ENCODE measurements at places on chromosomes 6 and 20.

- DNase-seq, result no peak
Observed at GRCh38 chr20:17524560-17524959, 6.6 kb downstream of the BFSP1 start.

DNA sequence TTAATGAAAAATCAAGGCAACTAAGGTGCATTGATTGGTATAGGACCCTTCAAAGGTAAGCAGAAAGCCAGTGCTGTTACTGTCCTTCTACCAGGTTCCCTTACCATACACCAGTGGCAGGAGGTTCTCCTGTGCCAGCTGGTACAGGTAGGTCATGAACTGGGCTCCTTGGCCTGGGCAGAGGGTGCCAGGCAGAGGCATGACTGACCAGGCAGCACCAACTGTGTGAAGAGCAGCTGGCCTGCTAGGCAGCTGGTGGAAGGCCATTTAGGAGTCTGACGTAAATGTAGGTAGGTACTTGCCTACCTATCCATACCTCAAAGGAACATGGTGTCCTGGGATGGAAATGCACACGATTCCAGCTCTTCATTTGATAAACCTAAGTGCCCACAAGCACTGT, 23.3 kb downstream of the PCNA start:
- no peak for DNase-seq

GRCh38 chr20:50919567-50919966, 11.7 kb downstream of the ADNP start:
- no peak for DNase-seq

DNA sequence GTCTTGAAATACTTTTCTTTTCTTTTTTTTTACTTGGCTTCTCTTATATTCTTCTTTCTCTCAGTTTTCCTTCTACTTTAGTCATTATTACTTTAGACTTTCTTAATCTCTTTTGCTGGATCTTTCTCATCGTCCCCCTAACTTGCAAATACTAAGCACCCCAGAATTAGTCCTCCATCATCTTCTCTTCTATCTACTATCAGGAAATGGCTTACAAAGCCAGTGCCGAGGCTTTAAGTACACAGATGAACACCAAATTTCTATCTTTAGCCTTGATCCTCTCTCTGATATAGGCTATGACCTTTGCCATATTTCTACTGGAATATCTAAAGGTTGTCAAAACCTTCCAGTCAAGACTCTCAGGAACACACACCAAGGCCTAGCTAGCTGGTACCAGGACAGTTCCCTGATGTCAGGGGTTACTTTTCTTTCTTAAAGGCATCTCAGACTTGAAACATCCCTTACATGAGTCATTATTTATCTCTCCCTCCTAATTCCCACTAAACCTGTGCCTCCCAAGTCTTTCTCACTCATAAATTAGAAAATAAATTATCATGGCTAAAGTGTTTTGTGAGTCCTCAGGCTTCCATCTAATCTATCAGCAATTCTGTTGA, 278.6 kb upstream of the TCF21 start:
- no peak for DNase-seq

DNA sequence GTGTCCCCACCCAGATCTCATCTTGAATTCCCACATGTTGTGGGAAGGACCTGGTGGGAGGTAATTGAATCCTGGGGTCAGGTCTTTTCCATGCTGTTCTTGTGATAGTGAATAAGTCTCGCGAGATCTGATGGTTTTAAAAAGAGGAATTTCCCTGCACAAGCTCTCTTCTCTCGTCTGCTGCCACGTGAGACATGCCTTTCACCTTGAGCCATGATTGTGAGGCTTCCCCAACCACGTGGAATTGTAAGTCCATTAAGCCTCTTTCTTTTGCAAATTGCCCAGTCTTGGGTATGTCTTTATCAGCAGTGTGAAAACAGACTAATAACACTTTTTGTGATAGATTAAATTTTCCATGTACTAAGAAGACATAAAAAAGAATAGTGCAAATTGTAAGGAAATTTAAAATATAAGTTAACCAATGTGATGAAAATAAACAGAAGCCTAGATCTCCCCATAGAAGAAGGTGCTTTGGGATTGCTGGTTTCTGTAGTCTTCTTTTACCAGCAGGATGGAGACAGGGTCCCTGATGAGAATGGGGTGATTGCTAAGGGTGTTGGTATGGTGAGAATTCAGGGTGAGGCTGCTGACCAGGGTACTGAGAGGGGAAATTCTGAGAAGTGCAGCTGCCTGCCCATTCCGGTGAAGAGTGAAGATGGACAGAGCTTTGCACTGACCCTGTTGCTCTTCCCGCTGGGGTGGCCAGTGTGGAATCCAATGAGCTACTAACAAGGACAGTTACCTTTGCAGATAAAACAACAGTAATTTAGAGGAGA, 50.7 kb downstream of the BMP2 start:
- no peak for DNase-seq

DNA sequence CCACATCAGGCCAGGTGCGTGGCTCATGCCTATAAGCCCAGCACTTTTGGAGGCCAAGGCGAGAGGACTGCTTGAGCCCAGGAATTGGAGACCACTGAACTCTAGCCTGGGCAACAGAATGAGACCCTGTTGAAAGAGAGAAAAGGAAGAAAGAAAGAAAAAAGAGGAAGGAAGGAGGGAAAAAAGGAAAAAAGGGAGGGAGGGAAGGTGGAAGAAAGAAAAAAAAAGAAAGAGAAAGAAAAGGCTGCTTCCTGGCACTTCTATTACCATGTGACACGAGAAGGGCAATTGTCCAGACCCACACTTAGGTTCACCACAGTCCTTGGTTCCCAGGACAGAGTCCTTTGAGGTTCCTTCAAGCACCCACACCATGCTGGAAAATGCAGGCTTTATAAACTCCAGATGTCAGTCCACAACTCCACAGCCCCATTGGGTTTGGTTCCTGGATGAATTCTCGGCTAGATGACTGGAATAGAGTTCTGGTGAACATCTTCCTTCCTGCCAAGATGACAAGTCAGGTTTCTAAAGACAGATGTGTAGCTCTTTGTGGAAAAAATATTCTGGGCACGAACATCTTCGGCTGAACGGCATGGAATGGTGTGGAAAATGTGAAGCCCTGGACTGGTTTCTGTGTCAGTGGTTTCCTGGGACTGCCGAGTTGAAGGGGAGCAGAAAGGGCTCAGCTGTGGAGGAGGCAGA, 32.5 kb downstream of the NT5E start:
- no peak for DNase-seq

DNA sequence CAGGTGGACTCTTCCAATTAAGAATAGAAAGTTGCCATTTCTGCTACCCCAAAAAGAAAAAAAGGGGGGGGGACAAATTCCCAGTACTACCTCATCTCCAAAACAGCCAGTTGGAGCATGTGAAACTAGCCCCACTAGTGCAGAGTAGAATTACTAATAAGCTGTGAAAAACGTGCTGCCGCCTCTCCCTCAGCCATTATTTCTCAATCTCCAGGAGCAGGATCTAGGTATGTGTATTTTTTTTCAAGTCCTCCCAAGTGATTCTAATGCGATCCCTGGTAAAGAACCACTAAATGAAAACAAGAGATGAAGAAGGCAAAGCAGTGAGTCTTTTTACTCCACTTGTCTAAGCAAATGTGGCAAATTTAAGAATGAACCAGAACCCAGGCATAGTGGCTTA, 154.5 kb upstream of the SHLD1 start:
- DNase-seq, result no peak

- DNase-seq, result no peak
Observed at GRCh38 chr6:13952101-13952500, 27.3 kb downstream of the RNF182 start.

DNA sequence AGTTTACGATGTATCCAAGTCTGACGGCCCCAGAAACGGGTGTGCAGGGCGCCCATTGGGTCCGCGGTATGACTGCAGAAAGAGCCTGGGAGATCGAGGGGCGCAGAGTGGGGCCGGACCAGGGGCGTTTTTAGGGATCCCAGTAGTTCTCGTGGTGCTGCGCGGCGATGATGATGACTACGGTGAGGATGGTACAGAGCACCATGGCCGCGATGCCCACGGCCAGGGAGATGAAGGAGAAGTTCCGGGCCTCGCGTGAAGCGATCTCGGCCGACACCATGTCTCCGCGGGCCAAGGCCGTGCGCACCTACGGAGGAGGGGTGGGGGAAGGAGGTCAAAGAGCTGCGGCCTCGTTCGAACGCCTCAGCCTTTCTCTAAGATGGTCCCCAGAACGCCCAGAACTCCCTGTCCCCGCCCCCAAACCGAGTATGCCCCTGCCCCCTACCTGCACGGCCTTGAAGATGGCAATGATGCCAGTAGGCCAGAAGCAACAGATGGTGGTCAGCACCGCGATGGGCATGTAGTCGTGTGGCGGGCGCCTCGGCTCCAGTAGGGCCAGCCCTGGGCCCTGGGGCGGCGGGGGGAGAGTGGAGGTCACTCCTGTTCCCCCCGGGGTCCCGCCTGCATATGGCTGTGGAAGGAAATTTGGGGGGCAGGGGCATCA, 2.5 kb downstream of the PRRT1 start:
- no peak for DNase-seq

GRCh38 chr6:2695454-2696095, 55.1 kb downstream of the MYLK4 start:
- no peak for DNase-seq

GRCh38 chr20:55269913-55270312, 735.4 kb downstream of the CBLN4 start:
- DNase-seq, result no peak

- no peak for DNase-seq
Observed at GRCh38 chr6:166905013-166905412, 51.3 kb downstream of the RNASET2 start.

DNA sequence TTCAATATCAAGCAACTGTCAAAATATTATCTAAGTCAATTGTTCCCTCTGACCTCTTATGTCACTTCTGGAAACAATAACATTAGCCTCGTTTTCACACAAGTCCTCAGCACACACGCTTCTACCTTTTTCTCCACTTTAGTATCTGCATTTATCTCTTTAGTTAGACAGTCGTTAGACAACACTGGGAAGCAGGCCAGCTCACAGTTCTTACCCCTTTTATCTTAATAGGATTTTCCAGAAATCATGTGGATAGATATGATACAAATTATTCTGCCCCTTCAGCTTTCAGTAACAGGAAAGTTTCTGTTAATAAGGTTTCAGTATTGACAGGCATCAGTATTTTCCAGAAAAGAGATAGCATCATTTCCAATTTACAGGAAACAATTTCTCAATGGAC, 25.9 kb upstream of the HAO1 start:
- DNase-seq, result no peak

DNA sequence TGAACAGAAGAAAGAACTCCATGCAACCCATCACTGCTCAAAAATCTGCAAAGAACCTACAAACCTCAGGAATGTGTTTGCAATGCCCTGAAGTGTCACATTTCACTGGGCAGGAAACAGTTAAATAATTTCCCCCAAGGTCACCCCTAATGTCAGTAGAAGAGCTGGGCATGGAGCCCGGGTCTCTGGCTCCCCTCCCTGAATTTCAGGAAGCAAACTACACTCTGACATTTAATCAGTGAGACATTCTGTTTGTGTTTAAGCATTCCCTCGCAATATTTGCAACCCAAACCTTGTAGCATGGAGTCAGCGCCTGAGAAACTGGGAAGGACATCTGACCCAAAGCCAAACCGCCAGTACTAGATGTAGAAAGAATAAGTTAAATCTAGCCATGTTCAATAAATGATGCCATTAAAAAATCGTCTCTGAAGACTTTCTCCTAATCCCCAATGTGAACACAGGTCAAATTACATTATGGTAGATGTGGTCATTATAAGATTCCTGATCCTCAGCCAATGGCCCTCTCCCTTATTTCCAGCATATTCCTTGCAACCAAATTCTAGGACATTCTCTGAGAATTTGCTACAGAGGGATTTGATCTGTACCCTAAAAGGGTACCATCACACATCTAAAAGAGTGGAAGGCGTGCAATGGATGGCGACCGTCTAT, 91.2 kb upstream of the ADTRP start:
- DNase-seq, result no peak

DNA sequence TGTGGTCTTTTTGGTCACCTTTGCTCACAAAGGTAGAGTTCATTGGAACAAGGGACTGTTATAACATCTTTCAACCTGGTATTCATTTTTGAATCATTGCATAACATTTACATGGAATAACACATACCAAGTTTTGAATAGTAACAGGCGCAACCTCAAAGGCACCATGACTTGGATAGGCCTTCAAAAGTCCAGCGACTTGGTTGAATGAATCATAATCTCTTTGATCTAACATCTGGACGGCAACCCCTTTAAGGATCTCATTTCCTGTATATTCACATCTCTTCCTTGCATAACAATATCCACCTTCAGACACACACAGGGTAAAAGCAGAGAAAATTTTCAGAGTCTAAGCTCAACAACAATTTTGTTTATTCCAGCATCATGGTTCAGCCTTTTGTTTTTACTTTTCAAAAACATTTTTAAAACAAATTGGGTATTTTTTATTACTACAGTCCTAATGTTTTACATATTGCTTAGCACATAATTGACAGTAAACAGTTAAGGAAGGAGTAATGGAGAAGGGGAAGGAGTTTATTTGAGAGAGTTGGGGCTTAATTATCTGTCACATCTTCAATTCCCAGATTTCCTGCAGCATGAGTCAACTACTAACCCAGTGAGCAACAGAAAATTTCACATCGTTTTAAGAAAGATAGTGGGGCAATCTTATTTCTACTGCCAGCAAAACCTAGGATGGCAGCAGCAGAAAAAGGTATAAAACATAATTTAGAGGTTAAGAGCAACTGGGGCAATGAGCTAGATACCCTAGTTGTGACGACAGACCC, 41.8 kb upstream of the F13A1 start:
- no peak for DNase-seq

- DNase-seq, result no peak
Observed at GRCh38 chr6:12785301-12785700, 68.7 kb downstream of the PHACTR1 start.

- no peak for DNase-seq
Observed at GRCh38 chr6:36662380-36662779, 16.1 kb upstream of the CDKN1A start.

DNA sequence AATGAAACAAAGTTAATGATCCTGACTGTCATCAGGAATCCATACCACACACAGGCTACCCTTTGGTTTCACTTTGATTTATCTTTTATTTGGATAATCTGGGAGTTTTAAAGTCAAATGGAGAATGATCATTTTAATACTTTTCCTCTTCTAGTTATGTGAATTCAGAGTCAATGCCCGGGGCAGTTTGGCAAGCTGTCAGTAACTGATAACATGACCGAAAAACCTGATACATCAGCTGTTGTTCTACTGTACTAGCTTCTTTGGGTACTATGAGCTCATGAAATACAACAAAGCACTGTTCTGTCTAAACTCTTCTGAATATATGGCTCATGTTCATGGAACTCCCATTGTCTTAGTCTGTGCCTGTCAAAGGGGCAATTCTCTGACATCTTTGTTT, 30.2 kb downstream of the KLHL31 start:
- no peak for DNase-seq

- no peak for DNase-seq
Observed at GRCh38 chr20:38108986-38109541, 56.0 kb downstream of the TGM2 start.

- no peak for DNase-seq
Observed at GRCh38 chr6:8085053-8085511, 17.3 kb downstream of the EEF1E1 start.

- DNase-seq, result no peak
Observed at GRCh38 chr6:41470331-41471063, 75.7 kb upstream of the FOXP4 start.

Data from CMK (cell line).